Brain microvascular endothelial cell (primary cell): ENCODE measurements at places on chromosomes 5 and 9.

DNA sequence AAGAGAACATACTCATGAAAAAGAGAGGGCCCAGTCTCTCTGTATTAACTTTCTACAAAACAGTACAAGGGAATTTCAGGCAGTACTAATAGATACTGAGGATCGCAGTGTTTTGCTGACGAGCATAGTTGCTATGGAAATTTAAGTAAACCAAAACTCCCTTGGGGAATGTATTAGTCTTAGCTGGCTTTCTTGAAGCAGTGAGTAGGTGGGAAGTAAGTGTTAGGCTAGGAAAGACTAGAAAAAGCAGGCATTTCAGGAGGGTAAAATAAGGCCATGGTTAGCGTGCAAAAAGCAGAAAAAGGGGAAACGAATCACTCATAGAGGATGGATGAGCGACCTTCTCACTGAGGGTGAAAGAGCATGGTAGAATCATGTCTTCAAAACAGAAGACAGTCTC, 84.3 kb upstream of the ACTBL2 start:
- DNase-seq: peak; percentile 88

GRCh38 chr5:81632679-81633078, 118.2 kb downstream of the SSBP2 start:
- no peak for DNase-seq

- peak; percentile 99 for DNase-seq
Measured at GRCh38 chr5:160165137-160166068, 46.2 kb upstream of the PWWP2A start.

GRCh38 chr9:89008744-89009545, 17.7 kb downstream of the S1PR3 start:
- DNase-seq: no peak

- DNase-seq: no peak
Measured at GRCh38 chr5:127909821-127910220, 173.7 kb upstream of the SLC12A2 start.

GRCh38 chr9:116020146-116020545, 133.4 kb upstream of the PAPPA start:
- no peak for DNase-seq

DNA sequence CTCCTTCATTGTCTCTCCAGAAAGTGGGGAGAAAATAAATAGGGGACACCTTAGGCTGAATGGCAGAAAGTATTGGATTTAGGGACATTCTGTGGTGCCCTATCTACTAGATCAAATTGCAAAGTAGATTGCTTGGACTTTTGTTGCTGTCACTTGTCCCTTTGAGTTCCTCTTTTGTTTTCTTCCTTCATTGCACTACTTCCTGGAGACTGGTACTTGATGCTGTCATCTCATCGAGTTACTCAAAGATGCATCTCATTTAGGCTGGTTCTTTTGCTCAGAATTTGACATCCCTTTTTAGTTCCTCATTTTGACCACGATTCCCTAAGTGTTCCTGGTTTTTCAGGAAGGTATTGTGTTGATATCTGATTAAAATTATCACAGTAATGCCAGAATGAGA, 137.6 kb downstream of the ADGRV1 start:
- no peak for DNase-seq

- no peak for DNase-seq
Measured at GRCh38 chr5:107118184-107119019, 552.3 kb downstream of the EFNA5 start.

DNA sequence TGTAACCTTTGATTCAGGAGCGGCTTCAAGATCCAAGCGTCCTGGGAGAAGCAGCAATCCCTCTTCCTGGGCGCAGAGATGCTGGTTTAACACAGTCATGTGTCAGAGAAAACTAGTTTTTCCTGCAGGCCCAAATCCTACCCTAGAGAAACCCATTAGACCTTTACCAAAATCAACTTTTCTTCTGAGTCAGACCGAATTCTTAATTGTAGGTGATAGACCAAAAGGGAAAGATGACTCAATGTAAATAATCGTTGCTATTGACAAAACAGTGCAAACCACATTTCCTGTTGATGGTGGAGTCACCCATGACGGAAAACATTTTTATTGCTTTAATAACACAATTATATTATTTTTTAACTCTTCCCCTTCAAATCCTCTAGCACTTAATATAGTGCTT, 40.1 kb downstream of the SLC1A1 start:
- no peak for DNase-seq

DNA sequence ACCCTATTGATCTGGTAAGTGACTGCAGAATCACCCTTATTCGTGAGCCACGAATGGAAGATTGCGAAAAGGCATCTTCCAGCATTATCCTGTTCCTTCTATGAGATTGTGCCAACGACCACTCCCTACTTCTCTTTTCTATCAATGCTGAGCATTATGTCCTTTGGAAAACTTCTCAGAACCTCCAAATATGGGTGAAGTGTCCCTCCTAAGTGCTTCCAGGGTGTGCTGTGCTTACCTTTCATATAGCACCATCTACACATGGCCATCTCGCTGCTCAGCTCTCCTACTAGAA, 14.7 kb upstream of the LCP2 start:
- DNase-seq: no peak
